ENCODE measurements at places on chromosomes 11 and 22. TPM values are rescaled to one million over a fixed set of nuclear protein-coding genes. Genes with fewer than 3 reads are reported as not detected.
A peak's percentile ranks its signal among the peaks of the same experiment; 100 is the strongest.

The SPA17 gene
- 1.7 TPM for total RNA-seq

The OSBPL5 gene
- total RNA-seq: 88.4 TPM

The MRGPRG gene
- not detected for total RNA-seq

The RTN4R gene
- 4.2 TPM for total RNA-seq

The NCR3LG1 gene
- total RNA-seq: 2.2 TPM

DNA sequence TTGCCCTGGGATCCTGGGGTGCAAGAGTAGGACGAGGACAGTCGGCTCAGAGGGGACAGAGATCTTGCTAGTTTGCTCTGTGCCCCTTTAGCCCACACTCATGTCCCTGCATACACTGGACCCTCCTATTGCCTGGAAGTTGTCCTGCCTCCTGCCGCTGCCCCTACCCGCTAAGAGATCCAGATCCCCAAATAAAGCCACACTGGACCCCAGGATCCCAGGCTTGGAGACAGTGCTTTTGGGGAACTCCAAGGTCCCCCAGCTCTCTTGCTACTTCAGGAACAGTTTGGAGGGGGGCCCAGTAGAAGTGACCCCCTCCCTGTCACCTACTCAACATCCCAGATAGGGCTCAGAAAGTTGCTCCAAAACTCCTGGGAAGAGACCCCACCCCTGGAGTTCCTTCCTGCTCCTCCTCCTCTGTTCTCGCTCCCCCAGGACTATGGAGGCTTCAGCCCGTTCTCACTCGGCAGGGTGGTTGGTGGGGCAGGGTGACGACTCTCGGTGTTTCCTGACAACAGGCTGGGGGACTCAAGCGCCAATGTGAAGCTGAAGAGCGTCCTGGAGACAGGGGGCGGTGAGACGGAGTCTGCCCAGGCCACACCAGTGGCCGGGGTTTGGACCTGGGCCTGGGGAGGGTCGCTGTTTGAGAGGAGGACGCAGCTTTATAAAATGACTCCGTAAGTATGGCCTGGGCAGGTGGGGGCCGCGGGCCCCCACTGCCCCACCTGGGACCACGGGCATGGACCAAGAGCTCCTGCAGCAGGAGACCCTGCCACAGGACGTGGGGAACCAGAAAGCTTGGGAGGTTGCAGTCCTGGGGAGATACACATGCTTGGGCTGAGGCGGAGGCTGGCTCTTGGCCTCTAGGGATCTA, 19.2 kb upstream of the TUB start:
- peak; percentile 96 for DNase-seq
- H3K4me1 ChIP-seq: peaks cover 59% of the 10 kb centered on the region
- H3K27me3 ChIP-seq: no peaks in the 10 kb centered on the region
- H3K4me3 ChIP-seq: no peak overlapping the region

DNA sequence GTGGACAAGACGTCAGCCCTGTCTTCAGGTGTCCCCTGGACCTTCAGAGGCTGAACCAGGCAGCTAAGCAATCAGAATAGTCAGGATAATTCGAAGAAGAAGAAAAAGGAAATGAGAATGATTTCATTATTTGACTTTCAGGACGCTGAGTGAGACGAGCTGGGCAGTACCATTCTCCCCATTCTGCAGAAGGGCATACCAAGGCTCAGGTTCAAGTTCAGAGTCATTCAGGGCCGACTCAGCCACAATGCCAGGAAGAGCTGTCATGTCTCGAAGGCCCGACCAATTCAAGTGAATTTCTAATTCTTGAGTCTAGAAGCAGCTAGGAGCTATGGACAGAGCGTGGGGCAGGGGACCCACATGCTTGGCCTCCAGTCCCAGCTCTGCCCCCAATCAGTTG, 33.8 kb upstream of the CD82 start:
- no peak overlapping the region for H3K27ac ChIP-seq
- no peaks in the 10 kb centered on the region for H3K4me1 ChIP-seq
- DNase-seq: no peak

DNA sequence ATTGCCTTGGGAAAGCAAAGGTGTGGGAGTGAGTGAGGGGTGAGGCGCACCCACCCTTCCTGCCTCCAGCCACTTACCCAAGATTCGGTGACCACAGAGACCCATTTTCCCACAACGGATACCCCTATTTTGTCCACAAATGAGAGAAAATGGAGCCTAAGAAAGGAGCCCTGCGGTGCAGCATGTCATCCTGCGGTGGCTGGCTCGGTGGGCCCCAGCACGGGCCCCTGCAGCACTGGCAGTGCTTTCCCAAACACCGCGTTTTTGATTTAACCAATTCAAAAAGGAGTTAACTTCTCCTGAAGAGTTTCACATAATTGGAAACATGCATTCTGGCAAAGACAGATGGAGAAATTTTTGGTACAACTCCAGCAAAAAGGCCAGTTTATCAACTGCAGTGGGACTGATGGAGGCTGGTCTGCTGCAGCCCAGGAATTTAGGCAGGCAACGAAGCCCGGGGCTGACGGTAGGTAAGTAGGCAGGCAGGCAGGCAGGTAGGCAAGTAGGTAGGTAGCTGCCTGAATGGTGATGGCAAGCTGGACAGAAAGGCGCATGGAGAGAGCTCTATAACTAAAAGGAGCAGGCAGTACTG, 84.2 kb downstream of the FDX1 start:
- DNase-seq: no peak
- H3K27ac ChIP-seq: peak overlapping the region; percentile 53
- no peaks in the 10 kb centered on the region for H3K36me3 ChIP-seq
- H3K27me3 ChIP-seq: no peaks in the 10 kb centered on the region
- no peak overlapping the region for H3K4me3 ChIP-seq
- peaks cover under 1% of the 10 kb centered on the region for H3K4me1 ChIP-seq

- H3K27me3 ChIP-seq: no peaks in the 10 kb centered on the region
- H3K4me3 ChIP-seq: no peak overlapping the region
- H3K36me3 ChIP-seq: no peaks in the 10 kb centered on the region
- H3K4me1 ChIP-seq: no peaks in the 10 kb centered on the region
- no peak for DNase-seq
These were observed 17.0 kb downstream of the THY1 start for GRCh38 chr11:119406005-119406404.

DNA sequence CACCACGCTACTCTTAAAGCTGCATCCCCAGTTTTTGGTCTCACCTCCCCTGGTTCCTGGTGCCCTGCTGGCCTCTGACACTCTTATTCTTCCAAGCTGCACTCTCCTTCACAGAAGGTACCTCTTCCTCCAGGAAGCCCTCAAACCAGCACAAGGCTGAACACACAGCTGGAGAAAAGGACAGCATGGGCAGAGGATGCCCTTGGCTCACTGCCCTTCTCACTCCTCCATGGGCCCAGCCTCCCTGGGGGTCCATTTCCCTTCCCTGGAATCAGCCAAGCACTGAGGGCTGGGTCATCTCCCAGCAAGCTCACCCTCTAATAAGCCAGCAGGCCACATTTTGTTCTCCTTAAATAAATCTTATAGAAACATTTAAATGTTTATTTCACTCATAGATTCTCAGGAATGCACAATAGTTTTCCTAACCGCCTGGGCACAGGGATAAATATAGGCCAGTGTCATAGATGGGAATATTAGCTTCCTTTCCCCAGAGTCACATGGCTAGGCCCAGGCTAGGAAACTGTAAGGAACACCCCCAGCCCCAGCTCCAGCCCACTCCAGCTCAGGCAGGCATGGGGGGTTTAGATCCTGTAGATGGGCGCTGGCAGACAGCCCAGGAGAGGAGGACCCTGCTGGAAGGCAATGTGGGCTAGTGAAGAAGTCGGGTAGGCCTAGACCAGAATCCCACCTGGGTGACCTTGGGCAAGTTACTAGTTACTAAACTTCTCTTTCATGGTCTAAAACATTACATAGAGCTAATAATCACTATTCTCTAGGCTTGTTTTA, 51.5 kb downstream of the IRAG1 start:
- H3K27me3 ChIP-seq: no peaks in the 10 kb centered on the region
- peaks cover 32% of the 10 kb centered on the region for H3K4me1 ChIP-seq
- no peak for DNase-seq

All from vagina (tissue), 2 donors.